ENCODE measurements at places on chromosomes 5 and 9. TPM values are rescaled to one million over a fixed set of nuclear protein-coding genes. Genes with fewer than 3 reads are reported as not detected.
A peak's percentile ranks its signal among the peaks of the same experiment; 100 is the strongest.

SLC36A2 gene
- total RNA-seq: not detected

DNA sequence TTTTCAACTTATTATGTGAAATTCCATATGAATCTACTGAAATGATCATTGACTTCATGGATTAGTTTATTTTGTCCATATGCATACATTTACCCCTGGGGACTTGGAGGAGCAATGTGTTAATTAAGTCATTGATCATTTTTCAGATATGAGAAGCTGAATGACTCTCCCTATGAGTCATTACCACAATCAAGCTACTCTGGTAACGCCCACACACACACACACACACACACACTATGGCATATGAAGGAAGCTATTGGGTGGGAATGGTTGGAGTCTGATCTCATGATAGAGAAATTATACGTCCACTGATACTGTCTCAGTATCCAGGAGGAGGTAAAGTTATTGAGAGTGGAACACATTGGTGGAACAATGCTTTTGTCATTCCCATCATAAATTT lies 528.9 kb downstream of the AGTPBP1 start:
- peaks cover 23% of the 10 kb centered on the region for H3K27me3 ChIP-seq
- no peaks in the 10 kb centered on the region for H3K36me3 ChIP-seq
- no peak for DNase-seq
- H3K27ac ChIP-seq: no peak overlapping the region
- H3K4me1 ChIP-seq: peaks cover 11% of the 10 kb centered on the region

GRCh38 chr5:149596712-149597111 lies 15.4 kb downstream of the ARHGEF37 start:
- no peak overlapping the region for H3K4me3 ChIP-seq
- no peak overlapping the region for H3K27ac ChIP-seq
- DNase-seq: no peak
- no peaks in the 10 kb centered on the region for H3K4me1 ChIP-seq

- H3K27ac ChIP-seq: no peak overlapping the region
- no peaks in the 10 kb centered on the region for H3K4me1 ChIP-seq
- H3K36me3 ChIP-seq: no peaks in the 10 kb centered on the region
- no peak overlapping the region for H3K4me3 ChIP-seq
These were observed 217.0 kb downstream of the TMEM38B start for GRCh38 chr9:105911104-105911911.

DNA sequence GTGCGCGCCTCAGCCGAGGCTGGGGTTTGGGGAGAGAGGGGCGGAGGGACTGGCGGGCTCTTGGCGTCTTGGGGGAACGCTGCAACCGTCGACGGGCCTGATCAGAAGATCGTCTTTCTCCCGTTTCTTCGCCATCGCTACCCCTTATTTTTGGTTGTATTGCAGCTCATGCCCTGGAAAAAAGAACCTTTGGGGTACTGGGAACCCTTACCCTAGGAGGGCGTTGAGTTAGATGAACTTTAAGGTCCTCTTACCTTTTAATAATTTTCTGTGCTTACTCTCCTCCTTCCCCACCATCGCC lies 719 bp downstream of the PAIP2 start:
- peaks cover 59% of the 10 kb centered on the region for H3K4me1 ChIP-seq
- peak; percentile 87 for DNase-seq
- H3K36me3 ChIP-seq: peaks cover 3% of the 10 kb centered on the region
- no peaks in the 10 kb centered on the region for H3K27me3 ChIP-seq

Measured in activated T-cell treated with anti-CD3 and anti-CD28 coated beads, Interleukin-2, amount 50 U/mL, for 72 hours (primary cell).